NCI-H1436 treated with DMSO at 0.1 percent for 48 hours (cell line): ENCODE measurements at places on chromosomes 11 and 22.

- DNase-seq: no peak
Measured at GRCh38 chr11:125289419-125290098, 125.0 kb downstream of the PKNOX2 start.

GRCh38 chr11:65180877-65181568, 705 bp upstream of the CAPN1 start:
- DNase-seq: peak; percentile 7

GRCh38 chr11:118198370-118198769, 21.9 kb upstream of the SCN2B start:
- no peak for DNase-seq

DNA sequence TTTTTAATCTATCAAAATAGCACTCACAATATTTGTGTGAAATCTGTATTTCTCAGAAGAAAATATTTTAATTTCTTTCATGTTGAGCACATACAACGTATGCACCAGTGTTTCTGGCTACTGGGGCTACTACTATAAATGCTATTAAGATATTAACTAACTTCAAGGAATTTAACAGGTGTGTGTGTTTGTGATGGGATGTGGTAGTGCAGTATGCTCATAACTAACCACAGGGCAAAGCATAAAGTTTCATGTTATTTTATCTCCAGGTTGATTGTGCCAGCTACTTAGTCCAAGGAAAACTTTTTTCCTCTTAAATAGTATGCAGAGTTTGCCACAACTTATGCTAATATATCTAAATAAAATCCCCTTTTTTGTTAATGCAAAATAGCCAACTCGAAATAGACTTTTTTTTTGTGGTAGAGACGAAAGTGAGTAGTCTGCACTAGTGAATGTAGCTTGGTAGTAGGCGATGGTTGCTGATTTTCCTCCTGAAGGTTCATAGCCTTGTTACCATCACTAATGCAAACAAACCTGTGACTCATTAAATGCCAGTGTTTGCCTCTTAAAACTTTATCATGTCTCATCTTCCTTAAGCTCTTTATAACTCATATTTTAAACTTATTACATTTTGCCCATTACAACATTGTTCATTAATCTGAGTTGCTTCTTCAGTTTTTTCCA, 565.5 kb upstream of the ANO3 start:
- no peak for DNase-seq

DNA sequence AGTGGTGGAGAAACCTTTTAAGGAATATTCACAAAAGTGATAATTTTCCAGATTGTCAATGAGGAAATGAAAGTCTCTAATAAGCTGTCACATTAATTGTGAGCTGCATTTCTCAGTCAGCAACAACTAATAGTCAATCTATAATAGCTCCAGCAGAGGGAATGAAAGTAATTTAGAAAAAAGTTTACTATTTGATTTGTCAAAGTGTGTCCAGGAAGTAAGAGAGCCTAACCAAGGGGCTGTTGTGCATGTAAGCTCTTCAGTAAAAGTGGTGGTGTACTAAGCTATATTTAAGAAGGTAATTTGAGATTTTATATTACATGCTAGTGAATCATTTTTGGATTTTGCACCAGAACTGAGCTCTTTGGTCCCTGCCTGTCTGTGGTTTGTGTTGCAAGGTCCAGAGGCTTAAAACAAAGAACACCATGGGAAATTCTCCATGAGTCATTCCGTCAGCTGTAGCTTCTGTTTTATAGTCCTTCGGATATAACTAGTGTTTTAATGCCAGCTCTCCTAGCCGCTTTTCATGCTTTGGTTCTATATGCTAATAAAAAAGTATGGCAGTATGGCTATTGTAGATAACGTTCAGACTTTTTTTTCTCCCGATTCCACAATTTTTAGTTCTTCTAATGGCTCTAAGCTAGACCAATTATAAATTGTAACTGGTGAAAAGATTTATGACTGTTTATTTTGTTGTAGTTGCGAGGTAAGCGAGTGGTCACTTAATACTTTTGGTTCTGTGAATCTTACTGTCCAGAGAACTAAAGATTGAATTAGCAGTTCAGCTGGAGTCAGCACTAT, 64.6 kb downstream of the ARHGEF12 start:
- DNase-seq: no peak

- DNase-seq: no peak
Measured at GRCh38 chr11:65821107-65821506, 12.7 kb upstream of the SNX32 start.

- no peak for DNase-seq
Measured at GRCh38 chr11:6614446-6614845, 2.4 kb upstream of the TAF10 start.

- no peak for DNase-seq
Measured at GRCh38 chr11:115920841-115921480, 416.7 kb upstream of the CADM1 start.

- DNase-seq: no peak
Measured at GRCh38 chr22:28030473-28030872, 111.4 kb upstream of the PITPNB start.

GRCh38 chr11:96276836-96277235, 66.2 kb downstream of the MAML2 start:
- no peak for DNase-seq

DNA sequence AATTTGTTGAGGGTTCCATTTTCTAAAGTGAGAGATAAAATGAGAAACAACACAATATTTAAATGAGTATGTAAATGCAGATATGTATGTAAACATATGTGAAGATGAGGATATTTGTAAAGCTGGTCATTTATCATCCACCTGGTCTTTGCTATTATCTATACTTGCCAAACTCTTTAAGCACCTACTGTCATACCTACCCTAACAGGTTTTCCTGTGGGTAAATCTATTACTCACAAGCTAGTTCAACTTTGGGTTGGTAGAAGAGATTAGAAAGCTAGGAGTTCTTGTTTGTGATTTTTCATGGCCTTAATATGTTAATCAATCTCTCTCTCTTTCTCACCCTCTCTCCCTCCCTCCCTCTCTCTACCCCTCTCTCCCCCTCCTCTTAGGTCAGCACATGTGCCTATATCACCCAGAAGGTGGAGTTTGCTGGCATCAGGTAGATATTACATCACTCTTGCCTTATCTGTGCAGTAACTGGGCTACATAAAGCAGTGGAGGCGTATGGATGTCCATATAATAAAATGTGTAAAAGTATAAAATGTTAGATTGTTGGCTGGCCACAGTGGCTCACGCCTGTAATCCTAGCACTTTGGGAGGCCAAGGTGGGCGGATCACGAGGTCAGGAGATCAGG, 14.7 kb downstream of the DEPDC5 start:
- no peak for DNase-seq

- DNase-seq: no peak
Measured at GRCh38 chr11:1421291-1421690, 31.6 kb downstream of the BRSK2 start.

GRCh38 chr11:12090061-12090591, 20.3 kb upstream of the MICAL2 start:
- DNase-seq: no peak

GRCh38 chr11:33895752-33896137, 3.9 kb upstream of the LMO2 start:
- DNase-seq: peak; percentile 63
